ENCODE measurements at places on chromosomes 11 and 22.
A peak's percentile ranks its signal among the peaks of the same experiment; 100 is the strongest.

DNA sequence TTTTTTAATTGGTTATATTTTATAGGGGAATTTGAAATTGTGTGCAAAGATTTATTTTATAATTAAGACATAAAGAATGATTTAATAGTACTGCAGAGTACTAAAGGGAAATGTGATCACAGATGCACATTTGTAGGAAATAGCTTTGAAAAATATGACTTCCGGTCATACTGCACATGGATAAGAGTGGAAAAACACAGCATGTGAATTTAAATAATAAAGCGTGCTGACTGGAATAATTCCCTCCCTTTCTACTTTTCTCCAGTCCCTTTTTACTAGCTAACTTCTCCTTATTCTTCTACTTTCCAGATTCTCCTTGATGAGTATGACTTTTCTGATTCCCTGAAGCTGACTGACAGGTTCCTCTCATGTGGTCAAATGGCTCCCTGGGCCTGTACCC, 238.4 kb upstream of the CTSC start:
- no peak for DNase-seq

- peak; percentile 74 for DNase-seq
These were observed at the start of gene KIAA0930 for GRCh38 chr22:45240810-45241631. KIAA0930 (minus strand) TSS chr22:45240894; CDS start chr22:45240703, 191 bp downstream.

DNA sequence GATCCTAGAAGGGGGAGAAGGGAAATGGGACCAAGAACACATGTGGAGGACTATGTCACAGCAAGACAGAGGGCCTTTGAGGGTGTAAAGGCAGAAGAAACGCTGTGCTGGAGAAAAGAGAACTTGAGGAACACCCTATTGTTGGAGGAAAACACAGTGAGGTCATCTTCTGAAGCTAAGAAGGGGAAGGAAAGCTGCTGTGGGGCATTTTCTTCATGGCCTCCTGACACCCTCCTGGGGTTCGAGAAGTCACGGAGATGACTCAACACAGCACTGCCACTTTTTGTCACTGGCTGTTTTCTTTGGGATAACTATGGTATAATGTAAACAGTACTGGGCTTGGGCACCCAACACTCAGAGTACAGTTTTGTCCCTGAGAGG, 492.6 kb upstream of the CADM1 start:
- DNase-seq, result no peak

DNA sequence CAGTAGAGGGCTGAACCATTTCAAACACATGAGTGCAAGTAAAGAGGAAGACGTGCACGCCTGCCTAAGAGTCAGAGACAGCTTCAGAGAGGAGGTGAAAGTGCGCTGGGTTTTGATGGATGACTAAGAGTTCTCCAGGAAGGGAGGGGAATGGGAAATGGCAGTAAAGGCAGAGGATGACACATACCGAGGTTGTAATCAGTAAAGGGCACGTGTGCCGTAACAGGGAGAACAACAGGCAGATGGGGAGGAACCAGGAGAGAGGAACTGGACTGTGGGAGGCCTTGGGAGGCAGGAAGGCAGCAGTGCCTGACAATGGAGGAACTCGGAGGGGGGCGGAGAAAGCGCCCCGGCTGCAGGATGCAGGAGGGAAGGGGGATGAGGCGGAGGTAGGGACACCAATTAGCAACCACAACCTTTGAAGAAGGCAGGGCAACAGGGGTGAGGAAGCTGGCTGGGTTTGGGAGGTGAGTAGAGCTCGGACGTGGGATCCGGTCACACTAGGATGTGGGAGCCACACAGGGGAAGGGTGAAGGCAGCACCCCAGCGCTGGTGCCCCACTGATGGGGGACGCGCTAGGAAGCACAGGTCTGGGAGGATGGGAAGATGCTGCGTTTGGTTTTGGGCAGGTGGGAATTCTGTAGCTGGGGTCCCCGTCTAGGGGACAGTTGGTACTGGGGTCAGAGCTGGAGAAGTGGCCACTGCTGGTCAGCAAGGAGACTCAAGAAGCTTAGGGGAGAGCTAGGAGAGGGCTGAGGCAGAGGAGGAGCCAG, 67.4 kb downstream of the SCUBE1 start:
- DNase-seq, result peak; percentile 91

DNA sequence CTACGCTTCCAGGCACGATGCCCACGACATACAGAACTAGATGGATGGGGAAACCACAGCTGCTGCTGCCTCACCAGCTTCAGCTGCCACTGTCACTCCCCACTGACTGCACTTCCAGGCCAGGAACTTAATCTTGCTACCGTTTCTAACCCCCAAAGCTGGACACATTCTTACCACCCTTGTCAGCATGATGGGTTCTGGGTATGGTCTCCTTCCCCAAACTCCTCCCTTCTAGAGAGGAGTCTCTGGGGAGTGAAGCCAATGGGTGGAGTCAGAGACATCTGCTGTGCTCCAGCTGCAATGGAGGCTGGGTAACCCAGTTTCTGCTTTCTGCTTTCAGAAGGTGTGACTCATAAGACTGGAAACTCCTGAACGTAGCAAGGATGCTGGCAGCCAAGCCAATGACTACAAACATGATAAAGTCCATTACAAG, 87.0 kb upstream of the THY1 start:
- DNase-seq, result peak; percentile 80

GRCh38 chr11:45657496-45658260, 7.7 kb downstream of the CHST1 start:
- no peak for DNase-seq

DNA sequence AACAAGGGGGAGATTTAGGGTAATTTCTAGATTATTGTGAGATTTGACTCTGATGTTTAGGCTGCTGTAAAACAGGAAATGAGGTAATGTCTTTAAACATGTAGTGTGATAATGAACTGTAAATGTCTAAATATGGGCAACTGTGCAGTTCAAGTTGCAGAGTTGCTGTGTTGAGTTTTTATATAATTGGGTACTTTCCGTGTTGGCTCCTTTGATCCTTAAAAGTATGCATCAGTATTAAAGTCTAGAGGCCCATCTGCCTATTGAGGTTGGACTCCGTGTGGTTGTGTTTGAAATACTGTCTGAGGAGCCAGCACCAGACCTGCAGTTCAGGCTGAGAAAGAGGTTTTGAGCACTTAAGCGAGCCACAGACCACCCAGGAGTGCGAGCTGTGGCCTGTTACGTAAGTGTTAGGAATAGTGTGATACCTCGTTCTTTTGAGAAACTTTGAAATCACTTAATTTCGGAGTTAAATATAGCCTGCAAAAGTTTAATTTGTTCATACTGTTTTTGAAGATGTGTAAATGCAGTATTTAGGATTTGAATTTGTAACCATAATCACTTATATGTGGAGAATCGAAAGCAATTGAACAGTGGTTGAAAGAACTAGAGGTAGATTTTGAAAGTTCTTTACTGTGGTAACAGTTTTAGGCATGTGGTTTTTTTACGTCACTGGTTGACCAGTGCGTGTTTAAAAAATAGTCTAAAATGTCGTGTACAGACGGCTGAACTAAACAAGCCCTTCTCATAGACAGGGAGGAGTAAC, 9.0 kb downstream of the FAM118A start:
- DNase-seq, result peak; percentile 88

- no peak for DNase-seq
These were observed 70.6 kb upstream of the SEPTIN5 start for GRCh38 chr22:19643448-19644313.

- DNase-seq, result peak; percentile 94
These were observed at the start of gene IFITM1 for GRCh38 chr11:313787-314553. IFITM1 (plus strand) TSS chr11:314040; CDS start chr11:314171, 131 bp downstream.

DNA sequence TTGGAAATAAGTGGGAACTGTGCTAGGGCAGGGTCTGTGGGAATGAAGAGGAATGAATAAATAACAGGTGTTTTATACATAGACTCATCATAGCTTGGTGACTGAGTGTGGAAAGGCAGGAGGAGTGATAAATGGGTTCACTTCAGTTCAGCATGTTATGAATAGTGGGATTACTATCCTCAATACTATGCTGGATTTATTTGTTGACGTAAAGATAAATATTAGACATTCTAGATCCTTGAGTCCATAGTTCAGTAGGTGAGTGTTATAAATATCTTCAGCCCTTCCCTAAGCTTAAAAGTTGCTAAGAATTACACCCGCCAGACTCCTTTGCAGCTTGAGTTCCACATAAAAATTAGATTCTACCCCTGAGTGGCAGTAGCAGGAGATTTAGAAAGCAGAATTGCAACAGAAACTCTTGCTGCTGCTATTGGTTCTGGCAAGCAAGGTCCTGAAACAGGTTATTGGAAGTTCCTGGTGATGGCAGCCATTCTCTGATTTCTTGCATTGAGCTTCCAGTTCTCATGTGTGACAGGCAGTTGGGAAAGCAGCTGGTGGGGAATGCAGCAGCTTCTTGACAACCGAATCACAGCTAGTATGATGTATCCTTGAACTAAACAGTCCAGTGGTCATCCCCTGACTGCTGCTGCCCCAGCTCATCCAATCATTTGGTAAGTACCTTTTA, 1558.9 kb downstream of the FAM181B start:
- no peak for DNase-seq

DNA sequence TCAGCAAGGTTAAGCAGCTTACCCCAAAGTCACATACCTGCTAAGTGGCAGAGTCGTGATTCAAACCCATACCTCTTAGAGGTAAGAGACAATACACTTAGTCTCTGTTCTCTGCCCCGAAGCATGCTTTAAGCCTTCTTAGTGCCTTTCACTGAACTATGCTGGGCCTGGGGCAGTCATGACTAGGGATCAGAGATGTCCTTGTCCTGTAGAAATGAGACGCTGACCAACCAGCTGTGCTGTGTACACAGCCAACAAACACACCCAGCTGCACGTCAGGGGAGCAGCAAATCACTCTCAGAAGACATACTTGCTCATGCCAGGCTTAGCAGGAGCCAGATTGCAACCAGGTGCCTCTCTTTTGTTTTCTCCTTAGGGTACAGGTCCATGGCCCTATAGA, 255.7 kb downstream of the BUD13 start:
- no peak for DNase-seq

- DNase-seq, result no peak
These were observed 11.3 kb downstream of the IL17RA start for GRCh38 chr22:17096071-17096470.

DNA sequence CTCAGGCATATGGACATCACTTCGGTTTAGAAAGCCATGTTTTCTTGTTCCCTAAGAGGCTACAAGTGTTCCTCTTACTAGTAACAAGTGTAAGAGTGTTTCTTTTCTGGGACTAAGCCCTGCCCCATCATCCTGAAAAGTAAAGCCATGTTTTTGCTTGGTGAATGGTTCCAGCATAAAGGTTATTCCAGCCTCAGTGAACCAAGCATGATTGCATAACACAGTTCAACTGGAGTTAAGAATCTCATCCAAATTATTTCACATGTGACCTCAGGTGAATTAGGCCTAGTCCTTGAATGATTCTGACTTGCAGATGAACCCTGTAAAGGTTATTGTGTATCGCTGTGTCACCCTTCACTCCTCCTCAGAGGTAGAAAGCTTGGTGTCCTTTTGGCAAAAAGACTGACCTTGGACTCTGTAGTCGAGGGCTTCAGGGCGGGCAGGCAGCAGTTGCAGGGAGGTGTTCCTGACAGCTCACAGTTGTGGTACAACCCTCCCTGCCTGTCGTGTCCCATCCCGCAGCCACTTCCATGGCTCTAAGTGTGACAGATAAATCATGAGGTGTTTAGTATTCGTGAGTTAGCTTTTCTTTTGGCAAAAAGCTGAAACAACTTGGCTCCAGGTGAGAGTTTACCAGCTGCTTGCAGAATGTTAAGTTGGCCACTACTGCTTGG, 321.8 kb downstream of the CADM1 start:
- no peak for DNase-seq

- no peak for DNase-seq
These were observed 43.6 kb downstream of the OR2AG2 start for GRCh38 chr11:6727971-6728760.

- no peak for DNase-seq
These were observed 57.9 kb downstream of the PIWIL3 start for GRCh38 chr22:24716602-24717001.

DNA sequence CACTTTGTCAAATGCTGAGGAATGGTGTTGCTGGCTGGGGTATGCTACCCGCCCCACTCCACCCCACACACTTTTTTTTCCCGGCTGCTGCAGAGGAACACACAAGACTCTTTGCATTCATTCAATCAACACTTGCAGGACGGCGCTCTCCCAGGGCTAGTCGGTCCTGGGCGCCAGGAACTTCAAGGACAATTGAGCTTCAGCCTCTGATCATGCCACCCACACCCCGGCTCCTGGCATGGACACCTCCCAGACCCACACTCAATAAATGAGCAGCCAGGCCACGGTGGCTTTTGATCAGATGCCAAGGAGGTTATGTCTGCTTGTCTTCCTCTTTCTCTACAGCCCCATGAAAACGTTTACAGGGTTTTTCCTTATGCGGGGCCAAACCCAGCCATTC, 19.8 kb downstream of the TPST2 start:
- no peak for DNase-seq

- no peak for DNase-seq
These were observed 1.2 kb downstream of the SERGEF start for GRCh38 chr11:18011633-18012032.

DNA sequence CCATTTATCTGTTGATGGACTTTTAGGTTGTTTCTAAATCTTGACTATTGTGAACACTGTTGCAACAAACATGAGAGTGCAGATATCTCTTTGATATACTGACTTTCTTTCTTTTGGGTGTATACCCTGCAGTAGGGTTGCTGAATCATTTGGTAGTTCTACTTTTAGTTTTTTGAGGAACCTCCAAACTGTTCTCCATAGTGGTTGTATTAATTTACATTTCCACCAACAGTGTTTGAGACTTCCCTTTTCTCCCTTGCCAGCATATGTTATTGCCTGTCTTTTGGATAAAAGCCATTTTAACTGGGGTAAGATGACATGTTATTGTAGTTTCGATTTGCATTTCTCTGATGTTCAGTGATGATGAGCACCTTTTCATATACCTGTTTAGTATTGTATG, 330.0 kb downstream of the DDX10 start:
- DNase-seq, result no peak

- DNase-seq, result no peak
These were observed 63.8 kb downstream of the BTG4 start for GRCh38 chr11:111448414-111448813.

- no peak for DNase-seq
These were observed 37.1 kb downstream of the SHISAL1 start for GRCh38 chr22:44275631-44275995.

GRCh38 chr11:94581926-94582325, 14.8 kb downstream of the PIWIL4 start:
- no peak for DNase-seq

- DNase-seq, result no peak
These were observed 61.5 kb downstream of the MYEOV start for GRCh38 chr11:69355346-69355940.

DNA sequence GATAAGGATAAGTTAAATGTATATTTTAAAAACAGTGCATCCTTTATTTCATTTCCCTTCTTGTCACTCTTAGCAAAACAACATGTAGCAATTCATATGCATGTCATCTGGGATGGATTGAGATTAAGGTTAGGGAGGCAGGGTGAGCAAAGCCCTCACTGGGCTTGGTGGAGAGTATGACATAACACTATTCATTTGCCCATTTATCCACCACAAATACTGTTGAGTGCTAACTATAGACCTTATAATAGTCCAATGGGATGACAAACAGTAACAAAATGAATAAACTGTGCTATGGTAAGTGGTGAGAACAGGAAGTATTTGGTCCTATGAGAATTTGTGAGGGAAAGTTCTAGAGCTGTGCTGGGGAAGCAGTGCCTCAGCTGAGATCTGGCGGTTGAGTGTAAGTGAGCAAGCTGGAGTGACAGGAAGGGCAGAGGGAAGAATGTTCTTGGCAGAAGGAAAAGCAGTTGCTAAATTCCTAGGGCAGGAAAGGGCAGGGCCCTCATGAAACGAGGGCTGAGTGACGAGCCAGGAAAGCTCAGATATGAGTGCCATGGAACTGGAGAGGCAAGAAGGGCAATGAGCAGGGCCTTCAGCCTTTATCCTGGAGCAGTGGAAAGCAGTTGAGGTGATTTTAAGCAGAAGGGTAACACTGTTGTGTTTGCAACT, 6.7 kb downstream of the HSD17B12 start:
- DNase-seq, result peak; percentile 42

- DNase-seq, result peak; percentile 99
These were observed 4.2 kb upstream of the C11orf86 start for GRCh38 chr11:66970807-66971442.

All from mesenchymal stem cell (in vitro differentiated cells and primary cell).